Kidney epithelial cell (primary cell): ENCODE measurements at places on chromosomes 3 and 15.

DNA sequence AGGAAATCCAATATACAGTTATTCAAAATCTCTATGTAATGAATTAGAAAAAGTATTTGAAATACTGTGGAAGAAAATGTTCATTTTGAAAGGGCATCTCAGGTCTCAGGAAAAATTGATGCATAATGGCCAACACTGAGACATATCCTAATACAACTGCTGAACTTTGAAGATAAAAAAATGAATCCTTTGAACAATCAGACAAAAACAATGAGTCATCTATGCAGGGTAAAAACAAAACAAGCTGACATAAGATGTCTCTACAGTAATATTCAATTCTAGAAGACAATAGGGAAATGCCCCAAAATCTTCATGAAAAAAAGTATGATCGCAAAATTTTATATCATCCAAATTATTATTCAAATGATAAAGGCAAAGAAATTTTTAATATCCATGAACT, 34.0 kb upstream of the ZNF280D start:
- no peak for DNase-seq

DNA sequence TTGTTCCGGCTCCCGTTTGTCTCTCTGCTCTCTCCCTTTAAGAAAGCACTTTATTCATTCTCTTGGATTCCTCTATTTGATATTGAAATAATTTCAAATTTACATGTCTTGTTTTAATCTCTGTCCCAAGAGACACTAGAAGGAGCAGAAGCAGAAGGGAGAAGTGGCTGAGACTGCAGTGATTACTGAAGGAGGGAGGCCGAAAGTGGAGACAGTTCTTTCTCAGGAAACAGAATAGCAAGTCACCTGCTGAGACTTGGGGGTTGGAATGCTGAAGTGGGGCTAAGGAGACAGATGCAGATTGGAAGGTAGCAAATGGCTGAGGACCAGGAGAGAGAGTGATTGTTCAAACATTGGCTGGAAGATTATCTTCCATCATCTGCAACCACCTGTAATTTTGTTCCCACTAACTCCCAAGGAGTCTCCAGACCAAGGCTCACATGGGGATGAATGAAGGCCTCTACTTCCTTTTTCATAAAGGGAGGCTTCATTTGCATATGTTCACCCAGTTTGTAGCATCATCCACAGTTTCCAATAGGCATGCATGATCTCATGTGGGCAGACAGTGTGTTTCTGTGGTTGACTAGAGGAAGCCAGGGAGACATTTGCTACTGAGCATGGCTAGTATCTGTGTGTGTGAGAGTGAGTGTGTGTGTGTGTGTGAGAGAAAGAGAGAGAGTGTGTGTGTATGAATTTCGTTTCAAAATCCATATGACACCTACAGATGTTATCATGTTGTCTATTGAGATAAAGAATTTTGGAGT, 24.0 kb downstream of the LTF start:
- DNase-seq, result no peak

- DNase-seq, result no peak
These were observed 280.8 kb upstream of the UBE2E2 start for GRCh38 chr3:22922317-22922716.

DNA sequence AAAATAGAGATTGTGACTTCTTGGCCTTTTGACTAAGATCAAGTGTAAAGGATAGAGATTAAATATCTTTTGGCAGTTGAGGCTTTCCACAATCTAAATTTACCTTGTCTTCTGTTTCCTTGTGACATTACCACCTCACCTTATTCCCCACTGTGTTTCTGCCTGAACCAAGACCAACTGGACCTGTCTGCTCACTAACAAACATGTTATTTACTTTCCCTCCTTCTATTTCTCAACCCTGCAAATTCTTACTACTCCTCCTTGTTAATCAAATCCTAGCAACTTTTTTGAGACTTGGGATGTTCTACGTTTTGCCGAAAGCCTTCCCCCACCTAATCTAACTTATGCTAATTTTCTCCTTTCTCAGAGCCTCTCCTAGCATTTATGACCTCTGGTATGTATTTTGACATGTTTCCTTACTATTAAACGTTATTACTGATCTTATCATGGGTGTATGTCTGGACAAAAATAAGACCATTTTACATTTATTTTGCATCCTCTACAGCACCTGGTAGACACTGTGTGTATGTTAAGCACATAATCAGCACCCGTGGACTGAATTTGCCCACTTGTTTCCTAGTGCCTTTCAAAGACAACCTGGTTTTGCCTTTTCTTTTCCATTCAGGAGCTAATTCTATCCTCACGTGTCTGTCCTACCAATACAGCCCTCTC, 7.6 kb upstream of the CCNL1 start:
- DNase-seq, result no peak

DNA sequence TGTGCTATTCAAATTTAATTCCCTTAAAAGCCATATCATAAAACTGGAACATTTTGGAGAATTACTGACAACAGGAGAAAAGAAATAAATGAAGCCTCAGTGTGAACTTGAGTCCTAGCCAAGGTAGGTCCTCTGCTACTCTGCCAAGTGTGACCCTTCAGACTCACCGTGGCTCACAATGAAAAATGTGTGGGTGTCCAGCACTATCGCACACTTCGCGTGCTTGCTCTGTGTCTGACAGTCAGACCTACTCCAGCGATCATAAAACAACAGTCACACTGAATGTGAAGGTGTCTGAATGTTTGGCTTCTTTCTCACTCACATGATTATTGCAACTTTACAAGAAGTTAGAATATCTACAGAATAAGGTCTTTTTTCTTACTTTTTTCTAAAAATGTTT, 65.8 kb upstream of the TRA2B start:
- no peak for DNase-seq

- DNase-seq, result no peak
These were observed 722.1 kb upstream of the DPPA4 start for GRCh38 chr3:110059431-110059830.

- DNase-seq, result no peak
These were observed 215.3 kb upstream of the ROBO1 start for GRCh38 chr3:79983118-79983517.

GRCh38 chr15:82958638-82959037, 6.1 kb upstream of the HOMER2 start:
- no peak for DNase-seq

GRCh38 chr15:31934821-31935220, 95.5 kb upstream of the CHRNA7 start:
- no peak for DNase-seq

DNA sequence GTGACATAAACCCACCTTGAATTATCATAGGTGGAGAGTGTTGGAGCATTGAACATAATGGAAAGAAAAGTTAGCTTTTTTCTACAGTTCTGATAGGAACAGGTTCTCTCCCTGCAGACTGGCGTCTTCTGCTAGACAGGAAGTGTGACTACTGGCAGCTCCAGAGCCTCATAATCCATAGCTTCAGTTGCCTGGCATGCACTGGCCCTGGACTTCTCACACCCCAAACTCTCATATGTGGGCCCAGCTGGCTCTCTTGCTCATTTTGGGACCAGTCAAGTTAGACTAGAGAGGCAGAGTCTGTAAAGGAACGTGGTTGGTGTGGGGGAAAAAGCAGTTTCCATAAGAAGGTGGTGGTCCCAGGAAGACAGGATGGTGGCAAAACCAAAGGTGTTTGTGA, 180.1 kb downstream of the VGLL4 start:
- DNase-seq, result no peak
